Activated CD4-positive, CD25-positive, alpha-beta regulatory T cell treated with anti-CD3 and anti-CD28 coated beads, Interleukin-2, amount 50 U/mL, for 24 hours (primary cell): ENCODE measurements at places on chromosomes 12 and 14.

- no peak for ATAC-seq
These were observed 1.4 kb downstream of the FZD10 start for GRCh38 chr12:130163461-130164215.

DNA sequence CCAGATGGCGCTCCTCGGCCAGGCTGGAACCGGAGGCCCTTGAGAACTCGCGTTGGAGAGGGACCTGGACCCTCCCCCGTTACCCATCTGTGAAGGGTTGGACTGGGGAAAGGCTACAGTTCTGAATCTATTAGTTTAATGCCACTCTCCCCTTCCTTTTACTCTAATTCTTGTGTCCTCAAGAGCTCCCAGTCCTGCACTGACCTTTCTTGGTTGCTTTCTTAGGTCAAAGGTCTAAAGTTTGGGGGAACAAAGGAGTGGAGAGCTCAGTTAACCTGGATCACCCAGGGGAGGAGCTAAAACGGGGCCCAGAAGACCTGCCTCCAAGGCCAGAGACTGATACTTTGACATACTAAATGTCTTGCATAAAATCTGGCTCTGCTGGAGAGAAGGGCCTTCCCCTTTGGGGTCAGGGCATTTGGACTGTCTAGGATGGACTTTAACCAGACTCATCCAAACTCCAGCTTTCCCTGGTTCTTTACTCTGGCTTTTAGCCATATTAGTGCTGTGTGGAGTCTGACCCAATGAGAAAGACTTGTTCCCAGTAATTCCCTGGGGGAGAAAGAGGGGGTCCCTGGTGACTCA is 923 bp upstream of the MLF2 start:
- no peak for ATAC-seq

- ATAC-seq, result peak; percentile 32
These were observed 648 bp downstream of the CHD4 start for GRCh38 chr12:6606331-6607131.

- no peak for ATAC-seq
These were observed 27.0 kb downstream of the MSRB3 start for GRCh38 chr12:65305346-65305950.

DNA sequence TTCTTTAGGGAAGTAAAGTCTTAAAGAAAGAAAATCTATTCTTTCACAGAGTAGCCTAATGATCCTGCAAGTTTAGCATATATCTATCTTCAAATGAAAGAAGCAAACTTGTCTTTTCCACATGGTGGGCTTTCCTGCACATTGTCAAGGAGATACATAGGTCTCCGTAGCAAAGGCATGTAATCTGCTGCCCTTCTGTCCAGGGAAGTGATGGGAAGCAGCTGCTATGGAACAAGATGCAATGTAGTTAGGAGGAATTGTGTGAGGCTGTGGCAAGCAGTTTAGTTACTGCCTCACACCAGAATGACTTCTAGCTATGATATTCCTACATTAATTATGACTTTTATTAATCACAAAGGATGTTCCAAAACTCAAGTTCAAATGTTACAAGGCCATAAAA is 174.4 kb downstream of the PDZRN4 start:
- ATAC-seq, result no peak

DNA sequence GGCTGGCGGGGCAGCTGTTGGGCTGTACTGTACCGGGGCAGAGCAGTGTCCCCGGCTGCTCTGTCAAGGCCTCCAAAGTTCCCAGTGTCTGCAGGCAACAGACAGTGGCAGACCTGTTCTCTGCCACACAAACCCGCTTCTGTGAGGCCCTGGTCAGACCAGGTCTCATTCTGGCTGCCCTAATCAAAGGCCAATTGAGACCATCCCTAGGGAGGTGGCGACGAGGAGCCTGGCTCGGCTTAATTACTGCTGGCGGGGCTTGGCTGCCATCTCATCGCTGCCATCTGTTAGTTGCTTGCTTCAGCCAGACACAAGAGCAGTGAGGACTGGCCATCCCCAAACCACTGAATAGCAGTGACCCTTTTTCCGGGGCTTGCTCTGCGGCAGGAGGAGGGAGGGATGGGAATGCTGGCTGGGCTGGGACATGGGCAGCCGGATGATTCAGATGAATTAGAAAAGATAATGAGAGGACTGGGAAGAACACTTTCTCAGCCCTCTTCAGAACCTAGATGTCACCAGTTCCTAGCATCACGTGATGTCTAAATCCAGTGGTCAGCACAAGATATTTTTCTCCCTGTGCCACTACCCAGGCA is 24.5 kb downstream of the ERG28 start:
- no peak for ATAC-seq

- ATAC-seq, result no peak
These were observed 334.1 kb upstream of the MIS18BP1 start for GRCh38 chr14:45587142-45587541.

DNA sequence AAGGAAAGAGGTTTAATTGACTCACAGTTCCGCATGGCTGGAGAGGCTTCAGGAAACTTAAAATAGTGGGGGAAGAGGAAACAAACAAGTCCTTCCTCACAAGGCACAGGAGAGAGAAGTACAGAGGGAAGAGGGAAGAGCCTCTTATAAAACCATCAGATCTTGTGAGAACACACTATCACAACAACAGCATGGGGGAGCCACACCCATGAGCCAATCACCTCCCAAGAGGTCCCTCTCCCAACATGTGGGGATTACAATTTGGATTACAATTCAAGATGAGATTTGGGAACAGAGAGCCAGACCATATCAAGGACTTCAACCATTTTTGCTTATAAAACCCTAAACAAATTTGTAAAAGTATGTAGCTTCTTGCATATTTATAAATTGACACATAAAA is 45.8 kb downstream of the SLCO1C1 start:
- no peak for ATAC-seq

DNA sequence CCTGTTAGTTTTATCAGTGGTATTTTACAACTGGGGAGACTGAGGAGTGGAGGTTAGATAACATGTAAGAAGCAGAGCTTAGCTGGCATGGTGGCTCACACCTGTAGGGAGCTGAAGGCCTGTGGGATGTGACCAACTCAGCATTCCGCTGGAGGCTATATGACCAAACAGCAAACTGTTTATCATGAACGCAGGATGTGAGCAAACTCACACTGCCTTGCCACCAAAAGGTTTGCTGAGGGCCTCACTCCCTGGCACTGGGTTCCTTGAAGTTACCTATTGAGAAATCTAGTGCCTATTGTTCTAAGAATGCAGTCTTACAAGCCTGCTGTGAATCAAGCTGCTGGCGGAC is 23.4 kb downstream of the JKAMP start:
- no peak for ATAC-seq

GRCh38 chr12:127295630-127296029 is 971.3 kb upstream of the TMEM132C start:
- no peak for ATAC-seq

DNA sequence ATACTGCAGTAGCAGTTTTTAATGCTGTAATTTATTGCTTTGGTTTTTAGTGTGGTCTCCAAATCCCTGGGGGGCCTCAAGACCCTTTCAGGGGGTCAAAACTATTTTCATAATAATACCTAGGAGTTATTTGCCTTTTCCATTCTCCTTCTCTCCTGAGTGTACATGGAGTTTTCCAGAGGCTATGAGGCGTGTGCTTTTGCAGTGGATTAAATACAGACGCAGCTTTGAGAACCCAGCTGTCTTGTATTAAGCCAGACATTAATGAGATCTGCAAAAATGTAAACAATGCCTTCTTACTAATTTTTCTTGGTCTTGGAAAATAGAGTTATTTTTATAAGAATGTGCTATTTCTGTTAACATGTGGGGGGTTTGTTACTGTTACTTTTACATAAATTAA is 68.6 kb downstream of the SLC25A47 start:
- no peak for ATAC-seq

DNA sequence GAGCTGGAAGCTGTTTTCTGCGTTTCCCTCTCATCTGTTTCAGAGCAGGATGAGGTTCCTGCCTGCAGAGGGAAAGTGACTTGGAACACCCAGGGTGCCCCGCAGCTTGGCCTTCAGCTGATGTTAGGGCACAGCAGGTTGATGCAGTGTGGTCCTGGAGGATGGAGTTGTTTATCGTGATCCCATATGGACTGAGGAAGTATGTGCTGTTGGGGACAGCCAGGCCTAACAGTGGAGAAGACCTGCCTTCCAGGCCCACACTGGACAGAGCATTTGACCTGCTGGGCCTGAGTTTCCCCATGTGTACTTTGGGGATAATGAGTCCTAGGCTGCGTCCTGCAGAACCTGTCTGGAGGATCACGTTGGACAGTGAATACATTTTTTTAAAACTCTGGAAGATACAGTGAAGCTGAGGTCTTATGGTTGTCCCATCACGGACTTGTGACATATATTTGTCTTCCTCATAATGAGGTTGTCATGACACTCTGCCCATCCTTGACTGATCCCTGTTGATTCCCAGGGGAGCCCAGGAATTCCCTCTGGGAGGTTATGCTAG is 12.8 kb downstream of the SERPINA1 start:
- no peak for ATAC-seq

GRCh38 chr14:32950584-32950983 is 11.9 kb downstream of the NPAS3 start:
- no peak for ATAC-seq

DNA sequence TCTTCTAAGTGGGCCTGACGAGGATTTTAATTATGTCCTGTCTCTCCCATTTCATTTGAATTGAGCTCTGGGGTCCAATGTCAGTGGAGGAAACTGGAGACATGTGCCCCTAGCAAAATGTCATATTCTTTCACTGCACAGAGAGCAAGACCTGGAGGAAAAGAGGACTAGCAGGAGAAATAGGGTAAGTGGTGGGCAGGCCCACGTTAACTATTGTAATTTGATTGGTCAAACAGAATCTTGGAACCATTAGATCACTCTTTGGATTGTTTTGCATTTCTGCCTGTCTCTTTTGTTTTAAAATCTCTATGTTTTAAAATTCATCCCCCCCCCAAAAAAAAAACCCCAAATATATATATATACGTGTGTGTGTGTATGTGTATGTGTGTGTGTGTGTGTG is 113.9 kb upstream of the PELI2 start:
- ATAC-seq, result no peak

DNA sequence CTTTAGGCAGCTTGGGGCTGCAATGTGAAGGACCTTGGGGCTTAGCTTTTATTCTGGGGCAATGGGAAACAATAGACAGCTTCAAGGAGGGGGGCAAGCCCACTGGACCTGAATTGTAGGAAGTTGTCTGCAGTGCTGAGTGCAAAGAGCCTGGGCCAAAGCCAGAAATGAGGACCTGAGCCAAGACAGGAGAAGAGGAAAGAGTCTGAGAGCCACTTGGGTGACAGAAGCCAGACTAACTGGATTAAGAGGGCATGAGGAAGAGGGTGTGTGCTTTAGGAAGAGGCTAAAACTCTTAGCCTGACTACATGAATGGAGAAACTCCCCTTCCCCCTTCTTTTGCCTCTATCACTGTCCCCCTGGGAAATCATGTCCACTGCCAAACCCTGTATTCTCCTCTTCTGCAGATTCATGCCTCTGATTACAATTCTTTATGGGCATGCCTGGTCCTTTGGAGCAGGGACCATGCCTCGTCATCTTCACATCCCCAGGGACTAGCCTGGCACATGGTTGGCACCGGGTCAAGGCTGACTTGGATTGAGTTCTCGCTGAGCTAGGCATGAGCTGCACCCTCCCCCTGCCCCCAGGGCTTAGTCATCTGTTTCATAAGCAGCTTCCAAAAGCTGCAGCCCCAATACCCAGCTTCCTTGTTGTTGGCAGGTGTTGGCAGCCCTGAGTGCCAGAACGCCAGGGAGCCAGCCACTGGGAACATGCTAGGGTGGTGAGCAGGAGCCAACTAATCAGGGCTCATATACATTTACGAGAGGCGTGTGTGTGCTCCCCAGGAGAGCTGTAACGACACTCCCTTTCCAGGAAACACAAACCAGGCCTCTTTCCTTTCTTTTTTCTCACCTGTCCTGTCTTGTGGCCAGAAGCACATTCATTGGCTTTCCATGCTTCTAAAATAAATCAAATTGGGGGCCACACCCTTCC is 27.7 kb upstream of the JDP2 start:
- ATAC-seq, result no peak

GRCh38 chr12:116959845-116960514 is 49.2 kb downstream of the FBXW8 start:
- ATAC-seq, result peak; percentile 97

GRCh38 chr14:47346849-47347248 is 328.6 kb downstream of the MDGA2 start:
- no peak for ATAC-seq

DNA sequence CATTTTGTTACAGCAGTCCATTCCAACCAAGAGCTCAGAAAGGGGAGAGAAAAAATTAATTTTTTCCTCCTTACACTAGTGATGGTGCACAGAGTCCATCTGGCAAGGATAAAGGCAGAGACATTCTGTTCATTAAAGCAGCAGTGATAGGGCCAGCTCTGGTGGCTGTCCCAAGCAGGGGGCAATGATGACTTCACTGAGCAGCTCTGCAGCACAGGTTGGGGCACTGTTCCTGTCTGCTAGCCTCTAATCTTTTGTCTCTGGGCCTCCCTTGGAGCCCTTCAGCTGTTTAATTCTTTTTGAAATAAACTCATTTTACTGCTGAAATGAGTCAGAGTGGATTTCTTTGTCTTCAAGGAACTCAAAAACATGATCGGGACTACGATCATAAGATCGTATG is 200.9 kb upstream of the PLXNC1 start:
- ATAC-seq, result no peak

GRCh38 chr14:61420326-61420725 is 98.9 kb downstream of the PRKCH start:
- peak; percentile 44 for ATAC-seq

DNA sequence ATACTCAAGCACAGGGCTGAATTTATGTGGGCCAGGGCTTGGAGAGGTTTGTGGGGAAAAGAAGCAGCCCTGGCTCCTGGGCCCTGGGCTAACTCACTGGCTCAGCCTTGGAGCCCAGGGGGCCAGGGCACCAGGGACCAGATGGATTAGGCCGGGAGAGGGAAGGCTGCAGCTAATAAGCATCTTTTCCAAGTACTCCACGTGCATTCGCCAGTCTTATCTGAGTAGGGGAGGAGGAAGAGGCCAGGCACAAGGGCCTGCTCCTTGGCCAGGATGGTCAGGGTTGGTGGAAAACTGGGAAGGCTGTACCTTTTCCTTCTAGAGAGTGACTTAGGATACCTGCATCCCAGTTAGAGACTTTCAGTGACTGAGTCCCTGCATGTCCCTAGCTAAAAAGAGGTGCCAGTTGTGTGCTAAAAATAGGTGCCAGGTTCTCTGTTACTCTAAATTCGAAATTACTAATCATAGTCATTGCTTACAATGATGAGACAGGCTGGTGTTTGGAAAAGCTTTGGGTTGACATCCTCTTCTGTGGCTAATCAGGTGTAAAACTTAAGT is 1.3 kb downstream of the GLRX5 start:
- ATAC-seq, result no peak

GRCh38 chr12:26380897-26381296 is 185.5 kb downstream of the SSPN start:
- ATAC-seq, result no peak

GRCh38 chr14:96625426-96625985 is 123.3 kb downstream of the PAPOLA start:
- no peak for ATAC-seq

DNA sequence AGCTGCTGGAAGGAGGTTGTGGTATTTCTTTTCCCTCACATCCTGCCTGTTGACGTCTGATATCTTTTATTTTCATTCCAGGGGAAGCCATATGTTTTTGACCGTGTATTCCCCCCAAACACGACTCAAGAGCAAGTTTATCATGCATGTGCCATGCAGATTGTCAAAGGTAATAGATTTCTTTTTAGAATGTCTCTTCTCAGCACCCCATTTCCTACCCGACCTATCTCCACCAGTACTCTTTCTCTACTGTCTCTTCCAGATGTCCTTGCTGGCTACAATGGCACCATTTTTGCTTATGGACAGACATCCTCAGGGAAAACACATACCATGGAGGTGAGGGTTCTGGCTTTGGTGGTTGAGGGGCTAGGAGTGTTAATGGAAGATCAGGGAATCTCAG is 13.5 kb downstream of the KIF5A start:
- ATAC-seq, result no peak

GRCh38 chr12:123763093-123763492 is 992 bp downstream of the DNAH10 start:
- no peak for ATAC-seq
